ENCODE measurements at places on chromosomes 4 and X.

DNA sequence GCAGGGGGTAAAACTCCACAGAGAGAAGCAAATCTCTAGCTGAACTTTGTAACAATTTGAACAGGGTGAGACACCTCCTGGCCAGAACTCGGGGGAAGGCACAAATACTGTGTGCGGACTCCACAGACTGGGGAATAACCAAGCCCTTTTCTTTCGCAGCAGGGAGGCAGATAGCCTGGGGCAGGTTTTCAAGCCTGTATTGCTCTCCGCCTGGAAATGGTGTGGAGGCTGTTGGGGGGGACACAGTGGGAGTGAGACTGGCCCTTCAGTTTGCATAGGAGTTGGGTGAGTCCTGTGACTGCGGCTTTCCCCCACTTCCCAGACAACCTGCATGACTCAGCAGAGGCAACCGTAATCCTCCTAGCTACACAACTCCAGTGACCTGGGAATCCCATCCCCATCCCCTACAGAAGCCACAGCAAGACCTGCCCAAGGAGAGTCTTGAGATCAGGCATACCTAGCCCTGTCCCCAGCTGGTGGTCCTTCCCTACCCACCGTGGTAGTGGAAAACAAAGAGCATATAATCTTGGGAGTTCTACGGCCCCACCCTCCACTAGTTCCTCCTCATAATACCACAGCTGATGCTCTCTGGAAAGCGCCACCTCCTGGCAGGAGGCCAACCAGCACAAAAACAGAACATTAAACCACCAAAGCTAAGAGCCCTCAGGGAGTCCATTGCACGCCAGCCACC, 12.9 kb upstream of the SMPX start:
- DNase-seq, result no peak

DNA sequence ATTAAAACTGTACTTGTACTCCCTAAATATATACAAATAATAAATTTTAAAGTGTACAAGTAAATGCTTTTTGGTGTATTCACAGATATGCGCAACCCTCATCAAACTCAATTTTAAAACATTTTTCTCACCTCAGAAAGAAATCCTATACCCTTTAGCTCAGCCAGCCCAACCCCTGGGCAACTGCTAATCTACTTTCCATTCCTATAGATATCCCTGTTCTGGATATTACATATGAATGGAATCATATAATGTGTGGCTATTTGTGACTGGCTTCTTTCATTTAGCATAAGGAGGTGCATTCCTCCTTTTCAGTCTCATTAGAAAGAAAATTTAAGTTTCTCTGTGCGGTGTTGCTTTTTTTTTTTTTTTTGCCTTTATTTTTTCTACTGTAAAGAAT, 39.4 kb downstream of the INTU start:
- DNase-seq, result no peak

DNA sequence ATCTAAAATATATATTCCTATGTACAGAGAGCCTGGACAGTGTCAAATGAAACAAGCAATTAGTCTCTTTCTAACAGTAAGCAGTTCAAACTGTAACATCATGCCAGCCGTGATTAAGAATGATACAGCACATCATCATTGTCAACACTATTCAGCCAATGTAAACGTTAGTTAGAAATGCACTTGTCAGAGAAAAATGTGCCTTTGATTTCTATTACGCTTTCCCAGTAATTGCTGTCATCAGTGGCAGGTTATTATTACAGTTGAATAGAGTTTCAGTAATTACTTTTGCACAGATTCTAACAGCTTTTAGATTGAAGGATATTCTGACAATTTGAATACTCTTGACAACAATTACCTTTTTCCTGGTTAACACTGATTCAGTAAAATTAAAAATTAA, 1007.1 kb downstream of the SH3BGRL start:
- no peak for DNase-seq

DNA sequence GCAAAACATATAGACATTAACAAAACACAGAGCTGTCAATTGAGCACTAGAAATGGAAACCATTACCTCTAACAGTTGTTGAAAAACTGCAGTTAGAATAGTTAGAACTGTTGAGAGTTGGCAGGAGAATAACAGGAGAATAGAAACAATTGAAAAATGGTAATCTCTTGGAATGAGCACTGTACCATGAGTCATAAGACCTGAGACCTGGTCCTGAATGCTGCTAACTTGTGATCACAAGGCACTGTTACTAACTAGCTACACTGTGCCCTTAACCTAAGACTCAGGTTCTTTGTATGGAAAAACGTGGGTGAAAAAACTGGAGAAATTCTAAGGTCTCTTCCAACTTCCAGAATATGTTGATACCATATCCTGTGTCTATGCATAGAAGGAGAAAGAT, 29.3 kb downstream of the FAM114A1 start:
- DNase-seq, result no peak

GRCh38 chrX:129565046-129565650, 25.1 kb downstream of the OCRL start:
- DNase-seq, result no peak

DNA sequence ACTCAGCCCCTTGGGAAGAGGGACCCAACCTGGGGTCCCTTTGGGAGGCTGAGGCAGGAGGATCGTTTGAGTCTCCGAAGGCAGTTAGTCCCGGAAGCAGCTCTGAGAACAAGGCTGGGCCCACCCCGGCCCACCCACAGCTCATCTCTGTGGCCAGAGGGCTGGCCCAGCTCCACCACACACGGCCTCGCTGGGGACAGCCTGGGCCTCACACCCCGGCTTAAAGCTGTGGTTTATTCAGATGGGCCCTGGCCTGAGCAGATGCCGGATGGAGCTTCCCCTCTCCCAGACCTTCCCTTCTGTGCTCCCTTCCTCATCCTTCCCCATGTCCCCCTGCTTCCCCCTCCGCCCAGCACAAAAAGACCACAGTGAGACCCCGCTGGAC, 54.4 kb downstream of the FAM53A start:
- DNase-seq, result no peak

DNA sequence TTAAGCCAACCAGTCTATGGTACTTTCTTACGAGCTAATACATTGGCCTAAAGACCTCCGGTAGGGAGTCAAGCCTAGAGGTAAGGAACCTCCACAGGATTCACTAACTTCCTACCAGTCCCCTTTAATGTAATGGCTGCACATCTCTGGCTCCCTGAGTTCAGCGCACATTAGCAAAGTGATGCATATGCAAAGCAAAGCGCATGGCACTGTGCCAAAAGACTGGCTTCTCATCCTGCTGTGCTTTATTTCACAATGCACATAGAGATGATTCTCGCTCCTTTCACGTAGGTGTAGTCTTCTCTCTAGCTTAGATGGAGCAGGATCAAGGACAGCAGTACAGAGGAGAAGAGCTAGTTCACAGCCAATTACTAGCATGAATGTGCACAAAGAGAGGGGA, 14.6 kb upstream of the CLTRN start:
- no peak for DNase-seq

DNA sequence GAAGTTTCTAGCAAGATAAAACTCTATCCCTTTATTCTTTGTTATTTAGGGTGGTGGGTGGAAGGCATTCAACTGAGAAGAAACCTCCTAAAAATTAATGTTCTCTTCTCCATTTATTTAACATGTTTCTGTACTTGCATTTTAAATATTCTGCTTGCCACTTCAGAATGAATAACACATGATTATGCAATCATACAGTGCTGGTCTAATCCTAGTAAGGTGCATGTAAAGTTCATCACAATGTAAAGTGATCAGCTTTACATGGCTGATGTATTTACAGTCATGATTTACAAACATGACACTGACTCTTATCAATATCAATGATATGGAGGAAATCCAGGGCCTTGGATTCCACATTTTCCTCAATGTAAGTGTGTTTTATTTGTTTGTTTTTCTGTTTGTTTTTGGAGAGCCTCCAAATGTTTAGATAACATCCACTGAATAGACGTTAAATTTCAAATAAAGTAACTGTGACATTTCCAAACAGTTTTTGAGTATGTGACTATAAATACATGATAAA, 342.1 kb upstream of the CTSO start:
- DNase-seq, result no peak

GRCh38 chr4:183798301-183799253, 106.5 kb upstream of the STOX2 start:
- DNase-seq, result no peak

DNA sequence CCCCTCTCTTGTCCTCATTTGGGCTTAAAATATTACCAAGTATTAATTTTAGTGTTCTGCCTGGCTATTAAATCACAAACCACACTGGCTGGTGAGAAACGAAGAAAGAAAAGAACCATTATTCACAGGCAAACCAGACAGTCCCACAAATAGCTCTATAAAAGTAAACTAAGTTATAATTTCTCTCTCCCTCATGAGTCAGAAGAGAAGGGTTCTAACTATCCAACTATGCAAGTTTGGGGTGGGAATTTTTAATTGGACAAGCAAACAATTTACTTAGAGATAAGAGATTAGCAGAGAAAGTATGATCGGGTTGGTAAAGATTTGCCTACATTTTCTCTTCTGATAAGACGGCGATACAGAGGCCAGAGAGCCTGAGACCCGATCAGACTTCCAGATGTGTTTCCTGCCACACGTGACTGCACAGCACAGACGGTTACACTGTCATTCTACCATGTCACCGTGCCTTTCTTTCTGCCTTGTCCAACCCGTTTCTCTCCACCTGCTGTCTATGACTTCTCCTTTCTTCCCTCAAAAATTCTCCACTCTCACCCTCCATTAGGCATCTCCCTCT, 52.3 kb downstream of the MEPE start:
- no peak for DNase-seq

- DNase-seq, result no peak
Observed at GRCh38 chr4:7129871-7130620, 62.2 kb upstream of the GRPEL1 start.

- DNase-seq, result no peak
Observed at GRCh38 chrX:95383778-95384177, 1300.9 kb upstream of the DIAPH2 start.

GRCh38 chr4:36000941-36001557, 243.3 kb downstream of the ARAP2 start:
- no peak for DNase-seq

DNA sequence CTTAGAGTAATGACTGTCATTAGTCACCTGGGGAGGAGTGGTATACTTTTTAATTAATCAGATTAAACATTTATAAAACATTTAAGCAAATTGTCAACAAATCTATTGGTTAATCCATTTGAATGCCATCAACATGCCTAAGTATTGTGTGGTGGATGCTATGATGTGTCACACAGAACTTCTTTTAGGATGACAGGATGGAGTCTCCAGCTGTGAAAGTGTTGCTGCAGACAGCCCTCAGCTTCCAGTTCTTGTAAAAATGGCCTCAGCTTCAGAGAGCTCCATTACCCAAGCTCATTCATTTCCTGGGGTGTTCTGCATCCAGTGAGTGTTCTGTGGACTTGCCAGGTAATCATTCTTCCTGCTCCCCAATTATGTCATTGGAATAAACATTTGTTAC, 74.3 kb upstream of the CLNK start:
- DNase-seq, result no peak

DNA sequence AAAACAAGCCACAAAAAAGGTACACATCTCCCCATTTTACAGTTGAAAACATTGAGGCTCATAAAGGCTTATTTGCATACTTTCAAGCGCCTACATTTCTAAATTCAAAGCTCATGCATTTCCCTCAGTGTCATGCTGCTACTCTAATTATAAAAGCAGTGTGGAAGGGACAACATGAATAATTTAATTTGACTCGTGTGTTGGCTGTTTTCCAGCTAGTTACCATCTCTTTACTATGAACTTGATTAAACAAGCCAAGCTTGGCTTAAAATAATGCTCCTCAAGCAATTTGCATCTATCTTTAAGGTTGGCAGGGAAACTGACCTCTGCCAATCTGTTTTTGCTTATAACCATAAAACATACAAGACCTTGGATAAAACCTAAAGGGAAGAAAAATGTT, 252.5 kb upstream of the NEIL3 start:
- no peak for DNase-seq

- DNase-seq, result no peak
Observed at GRCh38 chrX:136794080-136794479, 13.3 kb upstream of the ARHGEF6 start.

DNA sequence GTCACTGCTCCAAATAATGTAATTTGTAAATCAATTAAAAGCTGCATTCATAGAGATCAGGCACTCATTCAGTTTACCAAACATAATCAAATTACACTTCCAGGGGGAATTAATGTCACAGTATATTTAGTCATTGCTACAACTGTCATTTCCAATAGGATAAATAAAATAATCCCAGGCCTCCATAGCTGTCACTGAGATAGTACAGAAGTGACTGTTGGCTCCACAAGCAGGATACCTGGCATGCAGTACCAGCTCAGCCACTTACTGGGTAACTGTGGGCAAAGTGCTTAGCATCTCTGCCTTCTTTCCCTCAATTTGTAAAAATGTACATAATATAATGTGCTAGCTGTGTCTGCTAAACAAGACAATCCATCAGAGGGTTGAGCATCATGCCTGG, 128.1 kb downstream of the CAMK2D start:
- DNase-seq, result no peak

DNA sequence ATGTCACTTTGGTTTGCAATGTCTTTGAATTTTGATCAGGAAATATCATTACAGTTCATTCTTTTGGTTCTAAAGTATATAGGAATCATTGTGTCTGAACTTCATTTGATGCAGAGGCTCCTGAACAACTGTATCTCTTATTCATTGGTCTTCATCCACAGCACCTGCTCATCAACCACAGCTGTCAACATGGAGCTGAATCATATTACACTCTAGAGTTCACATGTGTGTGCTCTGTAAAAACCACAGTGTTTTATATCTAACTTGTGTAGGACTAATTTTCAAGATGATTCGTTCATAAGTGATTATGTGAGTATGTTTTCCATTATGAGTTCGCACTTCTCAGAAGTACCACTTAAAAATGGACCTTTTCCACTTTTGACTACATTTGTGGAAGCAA, 643.3 kb upstream of the FAM241A start:
- no peak for DNase-seq

DNA sequence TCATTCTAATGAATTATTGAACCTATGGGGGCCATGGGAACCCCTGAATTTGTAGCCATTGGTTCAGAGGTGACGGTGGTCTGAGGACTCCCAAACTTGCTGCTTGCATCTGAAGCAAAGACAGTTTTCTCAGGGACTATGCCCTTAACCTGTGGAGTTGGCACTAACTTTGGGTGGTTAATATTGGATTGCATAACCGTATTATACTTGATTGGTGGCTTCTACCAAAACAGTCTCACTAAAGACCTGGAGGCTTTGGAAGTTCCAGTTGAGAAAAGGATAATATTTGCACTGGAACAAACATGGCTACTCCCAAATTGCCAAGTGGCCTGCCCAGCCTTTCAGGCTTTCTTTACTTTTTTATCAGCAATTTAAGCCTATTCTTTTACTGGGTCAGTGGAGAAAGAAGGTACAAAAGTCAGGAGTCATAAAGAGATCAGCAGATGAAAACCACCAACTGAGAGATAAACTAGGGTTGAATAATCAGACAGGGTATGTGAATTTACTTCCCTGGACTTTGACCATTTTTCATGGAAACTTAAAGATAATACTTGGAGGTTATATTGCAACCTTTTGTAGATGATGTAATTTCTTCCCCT, 7.9 kb upstream of the KLHL8 start:
- no peak for DNase-seq

DNA sequence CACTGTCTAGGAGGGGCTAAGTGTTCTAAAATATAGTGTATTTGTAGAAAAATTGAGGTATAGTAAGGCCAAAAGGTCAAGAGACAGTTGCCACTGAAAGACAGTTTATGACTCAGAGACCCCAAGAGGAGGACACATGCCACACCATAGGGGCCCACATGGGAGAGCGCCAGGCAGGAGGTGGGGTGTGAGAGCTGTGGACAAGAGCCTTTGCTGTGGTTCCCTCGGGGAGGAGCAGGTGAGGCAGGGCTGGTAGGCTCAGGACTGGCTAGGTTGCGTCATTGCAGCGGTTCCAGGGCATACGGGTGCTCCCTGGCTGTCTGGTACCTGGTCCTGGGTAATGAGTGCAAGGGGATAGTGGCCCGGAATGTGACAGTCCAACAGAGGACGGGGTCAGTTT, 37.6 kb downstream of the CCNQ start:
- no peak for DNase-seq

All from stimulated activated CD4-positive, alpha-beta T cell treated with anti-CD3 and anti-CD28 coated beads, Interleukin-1b, Interleukin-23, amount 100 ng/mL, for 1 hour (primary cell).